SHP77 treated with DMSO at 0.1 percent for 48 hours (cell line): ENCODE measurements at places on chromosomes 12 and 14.

DNA sequence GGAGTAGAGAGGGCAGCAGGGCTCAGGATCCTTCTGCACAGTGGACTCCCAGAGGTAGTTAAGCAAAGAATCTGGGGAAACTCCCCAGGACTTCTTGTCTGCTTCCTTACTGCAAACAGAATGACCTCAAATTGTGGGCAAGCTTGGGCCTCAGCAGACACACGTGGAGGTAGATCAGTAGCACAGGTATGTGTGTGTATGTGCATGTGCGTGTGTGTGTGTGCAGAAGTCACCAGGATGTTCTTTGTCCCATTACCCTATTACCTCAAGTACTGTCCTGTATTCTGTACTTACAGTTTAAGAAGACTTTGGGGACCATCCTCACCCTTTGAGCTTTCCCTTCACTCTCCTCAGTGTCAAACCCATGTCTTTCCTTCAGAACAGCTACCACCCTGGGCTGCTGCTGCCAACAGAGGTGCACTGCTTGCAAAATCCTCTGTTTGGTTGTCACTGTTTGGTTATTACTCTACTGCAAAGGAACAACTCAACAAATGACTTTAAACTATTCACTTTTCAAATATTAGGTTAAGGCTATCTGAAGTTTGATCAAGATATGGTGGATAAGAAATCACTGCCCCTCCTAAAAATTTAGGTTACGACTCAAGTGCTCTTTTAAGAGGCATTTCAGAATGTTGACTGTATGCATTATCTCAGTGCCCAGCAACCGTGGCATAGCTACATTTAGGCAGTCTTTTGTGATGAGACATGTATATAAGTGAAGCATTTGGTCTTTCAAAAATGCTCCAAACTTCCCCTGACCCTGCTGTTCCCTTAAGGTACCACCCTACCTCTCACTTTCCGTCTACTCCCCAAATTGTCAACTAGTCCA lies 78.2 kb upstream of the MBIP start:
- DNase-seq: no peak

DNA sequence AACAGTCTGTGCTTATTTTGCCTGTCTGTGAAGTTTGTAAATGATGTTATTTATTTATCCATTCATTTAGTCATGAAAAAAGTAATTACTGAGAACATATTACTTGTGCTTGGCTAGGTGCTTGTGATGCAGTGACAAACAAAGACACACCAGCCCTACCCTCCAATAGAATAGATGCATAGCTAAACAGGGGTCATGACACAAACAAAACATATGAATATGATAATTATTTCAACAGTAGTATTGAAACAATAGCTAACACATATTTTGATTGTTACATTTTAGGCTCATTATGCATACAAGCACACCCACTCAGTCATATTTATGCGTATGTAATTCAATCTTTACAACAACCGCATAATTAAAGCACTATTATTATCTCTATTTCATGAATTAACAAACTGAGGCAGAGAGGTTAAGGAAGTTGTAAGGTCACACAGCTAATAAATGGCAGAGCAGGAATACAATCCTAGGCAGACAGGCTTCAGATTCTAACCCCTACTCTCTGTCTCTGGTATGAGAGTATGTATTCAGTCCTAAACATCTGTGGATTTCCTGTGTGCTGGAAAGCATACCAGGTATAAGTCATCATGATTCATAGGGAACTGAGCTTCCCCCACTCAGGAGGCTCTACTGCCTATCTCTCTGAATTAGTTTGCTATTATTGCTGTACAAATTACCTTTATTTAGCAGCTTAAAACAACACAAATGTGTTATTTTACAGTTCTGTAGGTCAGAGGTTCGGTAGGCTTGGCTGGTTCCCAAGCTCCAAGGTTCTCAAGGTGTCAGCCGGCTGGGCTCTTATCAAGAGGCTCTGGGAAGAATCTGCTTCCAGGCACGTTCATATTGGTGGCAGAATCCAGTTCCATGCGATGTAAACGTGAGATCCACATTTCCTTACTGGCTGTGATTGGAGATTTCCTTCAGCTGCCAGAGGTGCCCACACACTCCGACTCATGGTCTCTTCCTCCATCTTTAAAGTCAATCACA lies 509.4 kb downstream of the GALC start:
- no peak for DNase-seq

GRCh38 chr12:22798116-22798515 lies 173.1 kb downstream of the ETNK1 start:
- DNase-seq: no peak

- DNase-seq: no peak
Measured at GRCh38 chr12:2835691-2836403, 1.0 kb upstream of the NRIP2 start.

GRCh38 chr12:62297321-62297720 lies 37.1 kb downstream of the USP15 start:
- no peak for DNase-seq

GRCh38 chr12:103908877-103909276 lies 21.3 kb upstream of the HSP90B1 start:
- no peak for DNase-seq
